Fibroblast of upper back skin (primary cell): ENCODE measurements at places on chromosomes 7 and 10.
A peak's percentile ranks its signal among the peaks of the same experiment; 100 is the strongest.

GRCh38 chr10:123936426-123936825 lies 44.8 kb upstream of the CPXM2 start:
- peak; percentile 34 for DNase-seq

DNA sequence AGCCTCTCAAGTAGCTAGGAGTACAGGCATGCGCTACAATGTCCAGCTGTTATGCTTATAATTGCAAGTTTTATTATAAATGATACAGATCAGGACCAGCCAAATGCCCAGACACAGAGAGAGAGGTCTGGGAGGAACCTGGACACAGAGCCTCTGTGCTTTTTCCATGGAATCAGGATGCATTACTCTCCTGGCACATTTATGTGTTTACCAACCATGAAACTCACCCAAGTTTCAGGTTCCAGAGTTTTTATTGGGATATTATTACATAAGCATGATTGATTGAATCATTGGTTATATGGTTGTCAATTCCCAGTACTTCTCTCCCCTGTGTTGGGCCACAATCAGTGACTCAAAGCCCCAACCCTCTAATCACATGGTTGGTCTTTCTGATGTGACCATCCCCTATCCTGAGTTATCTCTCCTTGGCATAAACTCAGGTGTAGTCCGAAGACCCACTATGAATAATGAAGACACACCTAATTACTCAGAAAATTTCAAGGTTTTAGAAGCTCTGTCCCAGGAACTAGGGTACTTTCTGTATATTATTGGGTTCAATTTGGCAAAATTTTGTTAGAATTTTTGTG lies 30.6 kb downstream of the MXI1 start:
- no peak for DNase-seq

DNA sequence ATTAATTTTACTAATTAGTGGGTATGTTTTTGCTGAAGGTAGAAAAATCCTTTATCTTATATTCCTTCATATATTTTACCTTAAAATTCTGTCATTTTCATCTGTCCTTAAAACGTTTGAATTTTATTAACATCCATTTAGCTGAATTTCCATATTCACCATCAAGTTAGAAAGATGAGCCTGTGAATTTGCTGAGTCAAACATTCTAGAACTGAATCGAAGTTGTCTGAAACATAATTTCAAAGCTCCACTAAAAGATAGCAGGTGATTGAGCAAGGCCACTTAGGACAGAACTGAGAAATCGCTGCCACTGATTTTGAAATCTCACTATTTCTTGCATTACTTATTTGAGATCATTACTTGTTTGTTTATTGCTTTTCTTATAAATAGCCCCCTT lies 17.5 kb downstream of the HGF start:
- DNase-seq: no peak

DNA sequence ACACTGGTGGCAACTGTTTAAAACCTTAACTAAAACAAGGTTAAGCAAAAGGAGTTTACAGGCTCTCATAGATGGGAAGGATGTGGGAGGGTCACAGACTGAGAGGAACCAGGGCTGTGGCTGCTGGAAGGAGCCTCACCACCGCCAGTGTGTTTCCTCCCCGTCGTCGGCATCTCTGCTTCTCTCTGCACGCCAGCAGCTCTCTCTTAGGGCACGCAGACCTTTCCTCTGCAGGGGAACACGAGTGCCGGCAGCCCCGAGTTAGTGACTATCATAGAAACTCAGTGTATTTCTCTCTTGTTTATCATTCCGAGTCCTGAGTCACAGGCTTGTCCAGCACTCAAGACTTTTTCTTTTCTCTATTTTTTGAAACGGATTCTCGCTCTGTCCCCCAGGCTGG lies 8.1 kb upstream of the SH2D4B start:
- no peak for DNase-seq

GRCh38 chr7:90532231-90532929 lies 62.9 kb downstream of the PTTG1IP2 start:
- no peak for DNase-seq

DNA sequence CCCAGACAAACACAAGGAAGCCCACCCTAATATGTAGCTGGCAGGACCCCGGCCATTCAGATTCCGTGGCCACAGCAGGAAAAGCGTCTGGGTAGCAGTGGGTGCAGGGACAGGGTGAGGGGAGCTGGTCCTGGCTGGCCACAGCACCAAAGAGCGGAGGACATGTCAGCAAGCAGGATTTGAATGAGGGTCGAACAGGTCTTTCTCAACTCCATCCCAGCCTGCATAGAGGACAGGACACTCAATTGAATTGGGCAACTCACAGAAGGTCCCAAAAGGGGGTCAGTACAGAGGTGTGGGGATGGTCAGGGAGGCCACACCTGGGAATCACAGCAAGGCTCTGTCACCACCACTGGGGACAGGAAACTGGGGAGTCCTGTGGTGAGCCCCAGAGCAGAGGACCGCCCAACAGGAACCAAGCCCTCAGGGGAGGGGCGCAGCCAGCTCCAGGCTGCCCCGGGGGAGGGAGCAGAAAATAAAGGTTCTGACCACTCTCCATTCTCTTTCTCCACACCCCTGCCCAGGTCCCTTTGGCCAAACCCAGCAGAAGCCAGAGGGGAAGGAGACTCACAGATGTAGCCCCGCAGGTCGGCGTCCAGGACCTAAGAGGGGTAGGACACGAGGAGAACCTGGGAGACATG lies 108.7 kb upstream of the PPP2R2D start:
- no peak for DNase-seq

- DNase-seq: no peak
These were observed 7.2 kb downstream of the STK32C start for GRCh38 chr10:132300582-132300981.

DNA sequence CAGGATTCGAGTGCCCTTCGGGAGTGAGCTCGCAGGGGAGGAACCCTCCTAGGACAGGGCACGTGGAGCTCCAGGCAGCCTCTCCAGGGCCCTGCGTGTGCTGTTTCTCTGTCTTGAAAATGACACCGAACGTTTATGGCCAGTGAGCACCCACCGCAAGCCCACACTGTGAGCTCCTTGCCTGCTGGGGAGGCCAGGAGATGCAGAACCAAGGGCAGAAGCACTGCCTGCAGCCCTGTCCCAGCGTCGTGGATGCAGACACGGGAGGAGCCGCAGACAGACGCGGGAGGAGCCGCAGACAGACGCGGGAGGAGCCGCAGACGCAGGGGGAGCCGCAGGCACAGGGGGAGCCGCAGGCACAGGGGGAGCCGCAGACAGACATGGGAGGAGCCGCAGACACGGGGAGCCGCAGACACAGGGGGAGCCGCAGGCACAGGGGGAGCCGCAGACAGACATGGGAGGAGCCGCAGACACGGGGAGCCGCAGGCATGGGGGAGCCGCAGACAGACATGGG lies 314.4 kb downstream of the PTPRN2 start:
- DNase-seq: no peak

- DNase-seq: peak; percentile 67
These were observed 3.1 kb upstream of the CAPZA2 start for GRCh38 chr7:116859323-116859722.

DNA sequence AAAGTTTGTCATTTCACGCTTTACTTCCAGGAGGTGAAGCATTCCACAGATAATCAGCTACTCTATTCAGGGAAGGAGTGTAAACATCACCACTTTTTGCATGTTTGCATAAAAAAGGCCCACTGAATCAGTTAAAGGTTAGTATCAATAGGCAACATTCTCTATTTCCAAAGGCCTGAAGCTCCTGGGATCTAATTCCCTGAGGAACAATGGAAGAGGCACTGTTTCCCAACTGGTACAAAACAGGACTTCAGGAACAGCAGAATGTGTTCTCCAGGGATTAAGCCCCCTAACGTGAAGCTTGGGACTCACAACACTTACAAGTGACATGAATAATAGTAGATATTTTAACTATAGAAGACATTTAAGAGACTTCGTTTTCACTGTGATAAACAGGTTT lies 6.1 kb downstream of the LRRN3 start:
- no peak for DNase-seq

DNA sequence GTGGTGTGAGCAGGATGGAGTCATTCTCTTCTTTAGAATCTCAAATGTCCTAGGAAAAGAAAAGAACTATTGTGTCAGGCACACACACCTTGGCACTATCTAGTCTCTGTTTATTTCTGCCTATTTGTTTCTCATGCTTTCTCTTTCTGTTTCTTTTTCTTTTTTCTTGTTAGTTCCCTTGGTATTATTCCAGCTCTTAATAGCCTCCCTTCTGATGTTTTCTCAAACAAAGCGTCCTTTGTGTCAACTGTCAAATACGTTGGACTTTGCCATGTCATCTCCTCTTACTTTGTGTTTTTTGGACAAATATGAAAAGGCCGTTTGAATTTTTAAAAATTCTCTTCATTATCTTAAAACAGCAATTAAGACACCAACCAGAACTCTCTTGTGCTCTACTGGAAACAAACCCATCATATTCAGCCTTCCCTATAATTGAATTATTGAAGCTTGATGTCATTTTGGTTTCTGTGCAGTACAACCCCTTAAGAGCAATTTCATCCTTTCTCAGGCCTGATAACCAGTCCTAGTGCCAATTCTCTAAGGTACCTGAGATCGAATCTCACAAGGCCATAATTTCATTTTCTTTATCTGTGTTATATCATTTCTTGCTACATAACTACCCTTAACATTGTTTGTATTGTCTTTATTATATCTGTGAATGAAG lies 497.8 kb upstream of the NRP1 start:
- DNase-seq: no peak

DNA sequence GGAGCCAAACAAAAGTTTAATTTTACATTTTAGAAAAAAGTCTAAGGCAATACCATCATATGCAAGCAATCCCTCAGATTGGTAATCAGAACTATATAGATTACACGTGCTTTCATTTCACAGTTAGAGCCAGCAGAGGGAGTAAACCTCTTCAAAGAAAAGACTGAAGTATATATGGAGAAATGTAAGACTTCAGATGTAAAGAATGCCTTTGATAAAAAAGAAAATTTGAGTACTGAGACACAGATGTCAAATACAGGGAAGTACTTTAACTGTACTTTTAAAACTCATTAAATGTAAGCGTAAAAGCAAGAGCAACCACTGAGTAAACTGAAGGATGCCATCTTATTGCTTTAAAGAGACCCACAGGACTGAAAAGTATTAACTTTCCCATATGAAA lies 101.4 kb upstream of the FAM133B start:
- peak; percentile 83 for DNase-seq

DNA sequence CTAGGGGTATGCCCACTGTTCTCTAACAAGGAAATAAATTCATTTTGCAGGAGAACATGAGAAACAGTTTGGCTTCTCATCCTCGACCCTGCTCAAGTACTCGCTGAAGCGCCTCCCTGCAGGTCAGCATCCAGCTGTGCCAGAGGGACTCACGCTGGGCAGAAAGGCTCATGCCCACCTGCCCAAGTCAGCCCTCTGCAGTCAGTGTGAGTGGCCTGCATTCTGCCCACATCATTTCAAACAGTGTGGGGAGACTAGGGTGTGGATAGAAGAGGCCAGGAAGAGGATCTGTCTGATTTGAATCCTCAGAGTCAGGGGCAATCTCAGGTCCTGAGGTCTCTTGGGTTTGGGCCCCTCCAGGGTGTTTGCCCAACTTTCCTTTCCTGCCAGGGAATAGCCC lies 297.8 kb downstream of the ELMO1 start:
- no peak for DNase-seq

GRCh38 chr10:60950300-60950699 lies 6.3 kb upstream of the RHOBTB1 start:
- DNase-seq: no peak

- DNase-seq: no peak
These were observed 36.6 kb upstream of the PRKAR2B start for GRCh38 chr7:107007892-107008287.

GRCh38 chr7:116988363-116988989 lies 35.2 kb downstream of the ST7 start:
- no peak for DNase-seq

GRCh38 chr7:92590711-92591310 lies 621 bp upstream of the FAM133B start:
- DNase-seq: no peak

DNA sequence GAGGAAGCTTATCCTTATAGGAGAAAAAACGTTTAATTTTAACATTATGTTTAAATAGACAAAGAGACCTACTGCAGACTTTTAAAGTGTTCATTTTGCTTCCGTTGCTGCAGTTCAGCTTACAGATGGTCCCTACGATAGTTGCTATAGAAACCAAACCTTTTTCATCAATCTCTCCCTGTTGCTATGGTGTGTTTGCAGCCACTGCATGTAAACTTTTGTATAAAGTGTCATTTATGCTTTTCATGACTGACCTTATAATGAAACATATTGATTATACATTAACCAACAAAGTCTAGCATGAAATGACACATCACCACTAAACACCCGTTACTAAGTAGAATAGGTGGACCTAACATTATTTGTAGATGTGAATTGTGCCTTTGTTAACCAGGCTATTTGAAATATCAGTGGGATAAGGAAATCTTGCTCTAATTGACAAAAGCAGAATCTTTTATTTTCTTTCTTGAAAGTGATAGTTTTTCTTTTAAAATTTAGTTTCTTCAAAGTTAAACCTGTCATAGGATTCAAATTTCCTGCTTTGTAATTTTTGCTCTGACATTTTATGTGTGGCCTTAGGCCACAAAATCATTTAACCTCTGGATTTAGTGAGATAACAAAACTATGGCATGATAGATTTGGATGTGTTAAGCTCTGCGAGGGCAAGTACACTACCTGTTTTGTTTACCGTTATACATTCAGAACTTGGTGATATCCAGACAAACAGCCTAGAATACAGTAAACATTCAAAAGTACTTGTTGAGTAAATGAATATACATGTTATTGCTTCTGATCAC lies 64.0 kb downstream of the CACNB2 start:
- no peak for DNase-seq

DNA sequence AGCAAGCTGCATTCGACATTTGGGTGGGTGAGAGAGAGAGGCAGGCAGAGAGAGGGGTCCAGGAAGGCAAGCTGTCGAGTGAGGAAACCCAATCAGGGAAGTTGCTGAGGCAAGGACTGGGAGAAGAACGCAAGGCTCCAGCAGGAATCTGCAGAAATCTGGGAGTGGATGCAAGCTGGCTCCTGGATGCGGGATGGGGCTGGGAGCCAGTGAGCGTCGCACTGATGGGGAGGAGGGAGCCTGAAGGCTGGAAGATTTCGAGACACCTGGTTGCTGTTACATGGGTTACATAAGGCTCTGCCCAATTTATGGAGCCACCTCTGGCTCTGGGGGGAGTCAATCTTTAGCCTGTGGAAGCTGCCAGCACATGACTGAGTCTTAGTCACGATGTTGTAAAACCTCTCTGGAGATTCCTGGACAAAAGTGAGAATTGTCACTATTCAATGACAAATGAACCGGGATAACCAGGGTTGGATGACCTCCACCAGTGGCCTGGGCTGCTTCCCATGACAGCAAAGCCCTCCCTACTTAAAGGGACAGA lies 51.1 kb upstream of the ADRB1 start:
- no peak for DNase-seq

GRCh38 chr7:44378744-44379143 lies 53.4 kb upstream of the CAMK2B start:
- DNase-seq: peak; percentile 80

GRCh38 chr10:46528171-46528671 lies 28.2 kb downstream of the GPRIN2 start:
- DNase-seq: no peak

GRCh38 chr10:97095701-97096260 lies 90.0 kb downstream of the SLIT1 start:
- no peak for DNase-seq

GRCh38 chr10:122140941-122141623 lies 130.0 kb upstream of the BTBD16 start:
- DNase-seq: peak; percentile 86
